ENCODE measurements at places on chromosomes 7 and 10.

DNA sequence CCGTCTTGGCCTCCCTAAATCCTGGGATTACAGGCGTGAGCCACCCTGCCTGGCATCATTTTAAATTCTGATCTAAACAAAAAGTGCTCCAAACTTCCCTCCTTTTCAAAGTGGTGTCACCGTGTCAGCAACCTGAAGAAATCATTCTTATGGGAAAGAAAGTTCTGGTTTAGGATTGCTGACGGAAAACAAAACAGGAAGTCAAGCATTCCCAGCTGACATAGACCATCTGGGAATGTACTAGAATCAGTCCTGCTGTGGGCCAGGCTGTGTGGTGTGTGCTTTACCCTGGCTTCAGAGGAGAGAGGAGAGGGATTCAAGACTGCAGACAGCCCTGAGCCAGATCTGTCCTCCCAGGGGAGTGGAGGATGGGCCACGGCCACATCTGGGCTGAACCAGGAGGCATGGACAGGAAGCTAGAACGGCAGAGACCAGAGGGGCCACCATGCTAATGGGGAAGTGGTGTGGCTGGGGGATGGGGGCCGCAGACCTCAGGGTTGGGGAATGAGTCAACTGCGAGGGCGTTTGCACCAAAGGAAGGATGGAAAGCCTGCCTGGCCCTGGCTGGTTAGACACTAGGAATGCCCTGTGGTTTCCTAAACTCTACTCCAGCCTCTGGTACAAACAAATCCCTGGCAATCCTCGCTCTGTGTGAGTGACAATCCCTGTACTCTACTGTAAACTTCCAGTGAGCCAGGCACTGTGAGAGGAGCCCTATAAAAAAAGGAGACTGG lies 16.7 kb upstream of the CLIP2 start:
- DNase-seq, result peak; percentile 18

DNA sequence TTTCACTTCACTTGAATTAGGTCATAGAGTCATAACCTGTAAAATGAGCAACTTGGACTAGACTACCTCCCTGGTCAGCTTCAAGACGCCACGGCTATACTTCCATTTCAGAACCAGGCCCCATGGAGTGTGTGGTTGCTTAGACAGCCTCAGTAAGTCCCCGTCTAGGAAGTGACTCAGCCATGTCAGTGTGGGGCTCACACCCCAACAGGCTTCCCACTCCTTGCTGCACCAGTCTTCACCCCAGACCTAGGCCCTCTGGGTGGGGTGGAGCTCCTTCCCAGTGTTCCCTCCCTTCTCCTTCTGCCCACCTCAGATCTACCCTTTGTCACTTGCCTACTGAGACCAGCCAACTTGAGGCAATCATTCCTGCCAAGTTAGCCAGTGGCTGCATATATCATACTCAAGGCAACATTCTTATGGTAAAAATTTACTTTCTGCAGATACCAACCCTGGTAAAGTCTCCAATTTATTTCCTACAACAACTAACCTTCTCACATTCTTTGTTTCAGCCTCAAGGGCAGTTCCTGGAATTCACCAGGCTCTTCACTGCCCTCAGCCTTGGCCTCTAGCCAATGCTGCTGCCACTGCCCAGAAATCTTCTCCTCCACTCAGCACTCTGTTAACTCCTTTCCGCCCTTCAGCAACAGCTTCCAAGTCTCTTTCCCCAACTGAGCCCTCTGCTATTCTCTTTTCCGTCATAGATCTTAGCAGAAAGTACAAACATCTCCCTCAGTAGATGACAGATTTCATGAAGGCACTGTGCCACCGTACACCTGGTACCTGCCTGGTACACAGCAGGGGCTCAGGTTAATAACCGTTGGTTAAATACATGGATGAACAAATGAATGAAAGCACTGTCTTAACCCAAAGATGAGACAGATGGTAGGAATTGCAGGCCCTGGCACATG lies 31.3 kb upstream of the ZNRF2 start:
- DNase-seq, result peak; percentile 30

- DNase-seq, result no peak
Measured at GRCh38 chr10:110416776-110417711, 80.7 kb upstream of the DUSP5 start.

GRCh38 chr7:55567571-55567970 lies 4.7 kb downstream of the VOPP1 start:
- DNase-seq, result no peak

DNA sequence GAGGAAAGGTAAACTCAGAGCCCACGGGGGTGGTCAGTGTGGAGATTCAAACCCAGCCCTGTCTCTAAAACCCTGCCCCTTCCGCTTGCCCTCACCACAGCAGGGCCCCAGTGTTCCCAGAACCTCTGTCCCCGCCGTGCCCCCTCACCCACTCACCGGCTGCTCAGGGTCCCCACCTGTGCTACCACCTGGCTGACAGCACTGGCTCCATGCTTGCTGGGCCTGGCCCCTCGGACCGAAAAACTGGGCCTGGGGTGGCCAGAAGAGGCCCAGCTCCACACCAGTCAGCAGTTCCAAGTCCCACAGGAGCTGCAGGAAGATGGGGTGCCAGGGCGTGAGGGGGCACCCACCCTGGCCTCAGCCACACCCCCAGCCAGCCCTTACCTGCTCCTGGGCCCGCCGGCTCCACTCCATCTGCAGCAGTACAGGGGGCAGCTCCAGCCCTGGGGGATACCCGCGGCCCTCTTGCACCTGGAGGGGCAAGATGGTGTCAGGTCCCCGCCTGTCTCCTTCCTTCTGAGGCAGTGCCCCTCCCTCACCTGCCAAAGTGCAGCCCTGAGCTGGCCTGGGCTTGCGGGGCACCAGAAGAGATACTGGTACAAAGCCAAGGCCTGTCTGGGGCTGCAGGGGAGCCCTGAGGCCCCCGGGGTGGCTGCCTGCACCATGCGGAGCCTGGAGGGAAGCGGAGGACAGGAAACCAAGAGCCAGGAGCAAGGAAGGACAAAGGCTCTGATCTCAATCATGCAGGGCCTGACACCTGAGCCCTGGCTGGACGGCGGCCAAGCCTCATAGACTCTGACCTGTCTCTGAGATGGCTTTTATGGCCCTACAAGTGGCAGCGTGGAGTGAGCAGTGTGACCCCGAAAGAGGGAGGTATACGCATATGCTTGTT lies 11.7 kb downstream of the ATP6V1F start:
- DNase-seq, result no peak

DNA sequence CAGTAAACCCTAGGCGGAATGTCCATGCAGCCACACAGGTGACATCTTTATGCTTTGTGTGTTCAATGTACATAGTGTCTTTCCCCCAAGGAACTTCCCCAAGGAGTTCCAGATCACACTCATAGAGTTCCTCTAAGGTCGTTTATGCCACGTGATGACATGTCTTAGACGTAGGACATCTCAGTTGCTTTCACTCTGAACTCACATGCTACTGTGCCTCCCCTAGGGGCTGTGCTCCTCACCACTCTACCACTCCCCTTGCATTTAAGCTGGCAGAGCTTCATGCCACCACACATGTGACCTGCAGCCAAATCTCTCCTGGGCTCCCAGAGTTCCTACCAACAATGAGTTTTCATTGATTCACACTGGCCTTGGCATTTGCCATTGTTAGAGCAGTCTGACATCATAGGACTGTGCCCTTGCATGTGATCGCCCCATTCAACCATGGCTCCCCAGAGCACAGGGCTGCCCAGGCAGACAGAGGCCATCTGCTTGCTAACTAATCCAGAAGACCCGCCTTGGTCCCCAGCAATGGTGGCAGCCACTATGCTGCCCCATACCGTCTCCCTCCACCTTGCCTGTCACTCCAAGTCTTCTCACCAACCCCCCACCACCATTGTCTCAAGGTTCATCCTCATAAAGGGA lies 95.3 kb upstream of the MACROH2A2 start:
- no peak for DNase-seq

DNA sequence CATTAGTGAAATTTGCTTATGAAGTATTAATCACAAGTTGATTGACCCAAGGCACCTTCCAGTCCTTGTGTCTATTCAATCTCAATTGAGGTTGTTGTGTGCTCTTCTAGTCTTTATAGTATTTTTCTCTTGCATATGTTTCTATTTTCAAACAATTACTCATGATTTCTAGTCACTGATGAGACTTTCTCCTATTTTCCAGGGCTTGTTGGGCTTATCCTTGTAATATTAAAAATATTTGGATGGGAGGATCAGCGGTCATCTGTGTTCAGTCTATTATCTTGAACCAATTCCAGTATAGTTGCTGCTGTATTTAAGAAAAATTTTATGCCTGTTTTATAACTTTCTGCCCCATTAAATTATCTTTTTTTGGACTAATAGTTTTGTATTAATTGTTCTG lies 154.4 kb downstream of the PTEN start:
- DNase-seq, result no peak

GRCh38 chr7:45582868-45583277 lies 8.7 kb downstream of the ADCY1 start:
- no peak for DNase-seq

DNA sequence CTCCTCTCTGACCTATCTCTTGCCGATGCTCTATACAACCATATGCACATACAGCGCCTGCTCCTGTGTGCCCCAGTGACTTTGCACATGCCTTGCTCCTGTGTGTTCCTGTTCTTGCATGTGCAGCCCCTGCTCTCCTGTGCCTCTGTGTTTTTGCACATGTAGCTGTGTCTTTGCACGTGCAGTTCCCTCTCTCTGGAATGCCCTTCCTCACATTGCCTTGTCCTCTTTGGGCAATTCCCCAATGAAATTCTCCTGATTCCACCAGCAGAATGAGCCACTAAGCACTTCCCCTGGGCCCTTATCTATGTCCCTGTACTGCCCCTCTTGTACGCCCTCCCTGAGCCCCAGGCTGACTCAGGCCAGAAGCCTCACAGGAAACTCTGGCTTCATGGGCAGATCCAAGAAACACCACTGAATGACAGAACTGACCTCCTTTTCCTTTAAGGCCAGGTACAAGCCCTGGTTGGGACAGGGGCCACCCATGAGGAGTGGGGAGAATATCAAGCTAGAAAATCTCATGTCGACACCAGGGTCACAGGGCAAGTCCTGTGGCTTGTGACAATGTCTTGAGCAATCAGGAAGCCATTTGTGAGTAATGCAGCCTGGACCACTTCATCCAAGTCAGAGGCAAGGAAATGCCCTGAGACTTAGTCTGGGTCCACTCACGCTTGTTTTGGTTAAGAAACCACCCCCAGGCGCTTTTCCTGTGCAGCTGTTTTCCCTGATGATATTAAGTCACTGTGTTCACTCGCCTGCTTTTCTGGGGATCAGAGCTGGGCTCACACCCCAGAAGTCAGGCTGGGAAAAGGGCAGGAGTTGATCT lies 1.9 kb upstream of the ARHGAP22 start:
- DNase-seq, result no peak

- no peak for DNase-seq
Measured at GRCh38 chr7:24913801-24914464, 66.0 kb downstream of the OSBPL3 start.

GRCh38 chr7:23074443-23075261 lies 30.9 kb upstream of the KLHL7 start:
- no peak for DNase-seq

GRCh38 chr7:48130658-48131108 lies 40.6 kb upstream of the ABCA13 start:
- DNase-seq, result no peak

- no peak for DNase-seq
Measured at GRCh38 chr10:10745291-10745690, 272.4 kb upstream of the CELF2 start.

DNA sequence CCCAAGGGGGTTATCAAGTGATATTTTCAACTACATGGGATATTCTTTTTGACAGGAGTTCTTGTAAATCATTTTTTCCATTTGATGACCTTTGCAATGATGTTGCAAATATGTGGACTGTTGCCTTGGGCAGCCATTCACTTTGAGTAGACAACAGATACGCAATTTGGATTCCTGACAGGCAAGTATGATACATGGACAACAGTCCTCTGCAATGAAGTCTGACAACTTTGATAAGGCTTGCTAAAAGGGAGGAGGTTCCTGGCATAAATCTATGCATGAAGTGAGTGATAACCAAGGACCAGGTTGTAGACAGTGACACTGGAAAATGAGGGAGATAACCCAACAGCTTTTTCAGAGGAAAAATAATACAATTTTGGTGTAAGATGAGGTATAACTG lies 17.7 kb downstream of the LRRD1 start:
- DNase-seq, result no peak

DNA sequence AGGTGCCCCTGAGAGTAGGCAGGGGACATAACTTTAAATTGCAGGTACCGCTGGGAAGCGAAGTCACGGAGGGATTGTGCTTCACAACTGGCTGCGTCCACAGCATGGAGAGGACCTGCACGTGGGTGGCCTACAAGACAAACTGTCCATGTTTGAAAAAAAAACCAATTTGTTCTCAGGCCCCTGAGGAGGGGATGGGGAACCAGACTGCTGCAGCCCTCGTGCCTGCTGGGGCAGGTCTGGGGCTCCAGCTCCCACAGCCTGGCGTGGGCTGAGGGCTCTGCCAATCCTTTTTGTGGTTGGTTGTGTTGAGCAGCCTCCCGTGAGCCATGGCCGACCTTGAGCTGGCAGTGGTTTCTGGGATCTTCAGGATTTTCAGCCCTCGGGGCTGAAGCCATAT lies 9.7 kb downstream of the SFRP5 start:
- no peak for DNase-seq

GRCh38 chr10:95533590-95533989 lies 27.6 kb downstream of the SORBS1 start:
- no peak for DNase-seq

DNA sequence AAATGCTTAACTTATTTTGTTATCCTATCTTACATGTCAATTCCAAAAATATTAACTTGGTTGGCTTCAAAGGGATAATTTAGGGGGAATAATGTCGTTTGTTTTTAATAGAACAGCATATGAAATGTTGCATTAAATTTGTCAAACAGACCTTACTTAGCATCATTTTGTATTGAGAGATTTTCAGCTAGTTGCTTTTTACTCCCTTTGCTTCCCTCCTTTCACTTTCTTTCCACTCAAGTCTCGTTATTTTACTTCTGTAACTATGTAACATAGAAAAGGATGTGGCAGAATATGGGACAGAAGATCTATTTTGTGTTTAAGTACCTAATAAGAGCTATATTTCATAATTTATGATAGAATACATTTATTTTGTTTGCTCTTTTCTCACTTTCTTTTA lies 2.6 kb downstream of the PHYHIPL start:
- DNase-seq, result no peak

DNA sequence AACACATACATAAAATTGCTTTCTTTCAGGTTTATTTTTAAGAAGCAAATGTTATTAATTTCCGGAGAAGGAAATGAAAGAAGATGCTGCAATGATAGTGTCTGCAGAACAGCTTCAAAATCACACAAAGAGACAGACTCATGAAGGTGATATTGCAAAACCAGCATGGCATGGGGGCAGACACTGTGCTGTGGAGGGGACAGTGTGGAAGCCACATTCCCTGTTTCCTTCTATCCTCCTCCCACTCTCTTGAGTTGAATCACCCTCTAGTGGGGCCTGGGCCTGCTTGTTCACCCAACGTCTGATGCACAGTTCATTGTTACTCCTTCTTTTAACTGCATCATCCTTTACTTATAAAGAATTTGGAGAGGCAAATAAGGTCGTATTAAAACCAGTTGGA lies 104.0 kb upstream of the INSIG1 start:
- no peak for DNase-seq
